Activated T-helper 1 cell treated with anti-CD3 and anti-CD28 coated beads, Interleukin-2, amount 50 U/mL, for 16 hours (primary cell): ENCODE measurements at places on chromosomes 1 and 21.

- no peak for DNase-seq
Measured at GRCh38 chr1:214271174-214271858, 9.6 kb upstream of the SMYD2 start.

DNA sequence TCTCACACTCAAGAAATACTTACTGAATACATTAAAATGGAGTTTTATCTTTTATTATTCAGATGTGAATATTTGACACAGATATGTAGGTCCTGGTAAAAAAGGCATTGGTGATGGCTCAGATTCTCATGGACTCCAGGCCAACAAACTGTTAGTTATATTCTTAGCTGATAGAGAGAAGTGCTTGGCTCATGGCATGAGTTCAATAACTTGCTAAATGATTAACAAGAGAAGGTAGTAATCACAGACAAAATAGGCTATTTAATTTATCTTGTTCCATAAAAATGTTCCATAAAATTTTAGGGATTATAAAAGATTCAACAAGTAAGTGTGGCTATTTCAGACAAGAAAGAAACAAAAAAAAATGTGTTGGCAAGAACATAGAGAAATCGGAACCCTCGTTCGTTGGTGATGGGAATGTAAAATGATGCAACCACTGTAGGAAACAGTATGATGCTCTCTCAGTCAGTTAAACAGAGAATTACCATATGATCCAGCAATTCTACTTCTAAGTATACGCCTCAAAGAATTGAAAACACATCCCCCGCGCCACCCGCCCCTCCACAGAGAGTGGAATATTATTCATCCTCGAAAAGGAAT, 737.8 kb upstream of the ADAMTS5 start:
- DNase-seq: no peak

GRCh38 chr1:244599937-244600350, 53.0 kb upstream of the DESI2 start:
- peak; percentile 20 for DNase-seq

DNA sequence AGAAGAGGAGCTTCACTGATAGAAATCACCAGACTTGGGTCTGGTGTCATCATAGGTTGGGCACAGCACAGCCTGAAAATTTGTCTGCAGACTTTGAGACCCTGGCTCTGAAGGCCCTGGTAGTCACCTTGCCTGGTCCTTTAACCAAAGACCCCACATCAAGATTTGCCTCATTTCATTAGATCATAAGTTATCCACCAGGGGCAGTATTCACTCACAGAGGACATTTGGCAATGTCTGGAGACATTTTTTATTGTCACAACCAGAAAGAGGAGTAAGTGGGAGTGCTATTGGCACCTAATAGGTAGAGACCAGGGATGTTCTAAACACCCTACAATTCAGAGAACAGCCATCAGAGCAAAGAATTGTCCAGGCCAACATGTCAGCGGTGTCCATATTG, 22.1 kb upstream of the PAX7 start:
- no peak for DNase-seq

DNA sequence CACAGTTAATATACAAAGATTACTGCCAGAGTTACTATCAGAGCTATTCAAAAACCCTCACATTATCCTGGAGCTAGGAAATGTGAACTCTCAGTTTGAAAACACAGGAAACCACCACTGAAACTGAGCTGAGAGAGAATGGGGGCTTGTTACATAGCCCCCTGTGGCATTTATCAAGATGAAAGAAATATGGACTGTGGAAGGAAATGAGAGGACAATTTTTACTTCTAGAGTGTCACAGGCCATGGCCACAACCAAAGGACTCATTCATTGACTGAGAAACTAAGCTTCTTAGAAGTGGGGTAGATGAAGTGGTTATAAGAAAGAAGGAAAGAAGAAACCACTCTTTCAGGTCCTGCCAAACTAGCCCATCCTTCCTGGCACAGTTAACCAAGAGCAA, 25.3 kb downstream of the DSTYK start:
- no peak for DNase-seq

GRCh38 chr1:206591226-206591625, 21.0 kb downstream of the EIF2D start:
- no peak for DNase-seq

DNA sequence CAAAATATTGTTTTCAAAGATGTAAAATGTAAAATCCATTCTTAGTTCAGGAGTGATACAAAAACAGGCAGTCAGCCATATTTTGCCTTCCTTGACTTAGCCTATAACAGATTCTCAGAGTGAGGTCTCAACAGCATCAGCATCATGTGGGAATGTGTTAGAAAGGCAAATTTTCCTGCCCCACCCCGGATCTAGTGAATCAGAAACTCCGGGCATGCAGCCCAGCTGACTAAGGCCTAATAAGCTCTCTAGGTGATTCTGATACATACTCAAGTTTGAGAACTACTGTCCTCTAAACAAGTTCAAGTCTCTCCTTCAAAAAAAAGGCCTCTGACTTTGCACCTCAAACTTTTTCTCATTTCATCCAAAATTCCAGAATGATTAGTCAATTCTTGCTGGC, 46.9 kb upstream of the PRRC2C start:
- DNase-seq: no peak

GRCh38 chr1:196152086-196152485, 456.2 kb downstream of the KCNT2 start:
- DNase-seq: no peak
